RWPE2 (cell line): ENCODE measurements at places on chromosomes 16 and 17.

GRCh38 chr16:78298986-78299385 is 199.5 kb downstream of the WWOX start:
- no peak for DNase-seq

DNA sequence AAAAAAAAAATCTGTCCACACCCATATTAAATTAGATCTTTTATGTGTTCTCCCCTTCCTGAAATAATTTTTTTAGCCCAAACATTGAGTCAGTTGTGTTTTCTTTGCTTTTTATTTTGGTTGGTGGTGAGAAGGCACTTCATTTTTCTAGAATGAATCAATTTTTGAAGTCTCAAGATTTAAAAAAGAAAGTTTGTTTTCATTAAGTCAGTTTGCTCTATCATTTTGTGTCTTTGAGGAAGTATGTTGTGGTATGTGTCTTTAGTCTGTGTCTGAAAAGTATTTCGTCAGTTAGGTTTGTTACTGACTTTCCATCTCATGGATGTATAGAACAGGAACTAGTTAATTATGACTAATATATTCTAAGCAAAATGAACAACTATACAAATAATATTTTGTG is 3.8 kb downstream of the IGF2BP1 start:
- DNase-seq: no peak

DNA sequence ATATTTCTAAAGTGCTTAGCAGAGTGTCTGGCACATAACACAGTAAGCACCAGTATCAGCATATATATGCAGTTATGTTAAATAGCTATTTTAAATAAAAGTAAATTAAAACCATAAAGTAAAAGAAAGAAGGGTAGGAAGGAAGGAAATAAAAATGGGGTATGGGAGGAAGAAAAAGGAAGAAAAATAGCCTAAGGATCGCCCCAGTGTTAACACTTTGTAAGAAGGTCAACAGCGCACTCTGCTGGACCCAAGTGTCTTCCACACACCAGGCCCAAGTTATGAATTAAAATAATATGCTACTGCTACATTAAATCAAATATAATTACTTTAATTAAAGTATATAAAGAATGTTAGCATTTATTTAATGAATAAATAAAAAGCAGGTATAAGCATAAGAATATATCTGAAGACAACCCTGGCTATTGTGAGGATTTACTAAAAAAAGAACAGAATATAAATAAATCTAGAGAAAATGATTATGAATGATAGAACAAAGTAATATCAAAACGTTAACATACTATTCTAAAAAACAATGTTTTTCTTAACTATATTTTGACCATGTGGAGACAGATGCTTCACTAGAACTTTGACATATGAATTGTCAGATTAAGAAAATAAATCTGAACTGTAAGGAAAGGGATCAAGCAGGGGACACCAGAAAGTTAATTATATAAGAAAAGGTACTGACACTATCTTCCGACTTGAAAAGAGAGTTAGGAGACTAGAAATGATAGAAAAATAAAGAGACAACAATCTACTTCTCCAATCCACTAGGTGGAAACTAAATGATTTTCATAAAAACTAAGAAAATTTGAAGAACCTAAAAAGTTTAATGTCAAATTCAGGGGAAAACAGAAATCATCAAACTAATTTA is 25.9 kb downstream of the BRIP1 start:
- no peak for DNase-seq

- DNase-seq: no peak
Measured at GRCh38 chr17:69430488-69430887, 16.0 kb downstream of the MAP2K6 start.

GRCh38 chr16:83441517-83441916 is 366.3 kb upstream of the HSBP1 start:
- DNase-seq: no peak

- DNase-seq: no peak
Measured at GRCh38 chr17:29031488-29031887, 11.5 kb upstream of the PIPOX start.

GRCh38 chr16:2143878-2144485 is 4.4 kb upstream of the RAB26 start:
- peak; percentile 57 for DNase-seq

- no peak for DNase-seq
Measured at GRCh38 chr16:79980650-79981521, 380.3 kb upstream of the MAF start.

DNA sequence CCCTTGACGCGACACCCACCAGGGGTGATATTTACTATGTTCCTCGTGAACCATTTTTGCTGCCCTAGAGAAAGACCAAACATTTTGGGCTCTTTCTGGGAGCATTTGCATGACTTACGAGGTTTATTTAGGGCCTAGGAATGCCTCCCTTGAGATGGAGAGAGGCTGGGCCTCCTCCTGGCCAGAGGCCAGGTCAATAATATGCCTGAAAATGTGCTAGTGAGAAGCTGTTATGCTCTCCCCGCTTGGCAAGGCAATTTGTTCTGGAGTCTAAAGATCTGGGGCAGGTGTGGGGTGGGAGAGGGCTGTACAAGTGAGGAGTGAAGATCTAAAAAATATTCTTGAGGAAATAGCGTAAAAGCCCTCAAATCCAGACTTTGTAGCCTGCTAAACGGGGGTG is 587.3 kb upstream of the CDH5 start:
- no peak for DNase-seq

- no peak for DNase-seq
Measured at GRCh38 chr17:5629128-5629527, 44.8 kb upstream of the NLRP1 start.

DNA sequence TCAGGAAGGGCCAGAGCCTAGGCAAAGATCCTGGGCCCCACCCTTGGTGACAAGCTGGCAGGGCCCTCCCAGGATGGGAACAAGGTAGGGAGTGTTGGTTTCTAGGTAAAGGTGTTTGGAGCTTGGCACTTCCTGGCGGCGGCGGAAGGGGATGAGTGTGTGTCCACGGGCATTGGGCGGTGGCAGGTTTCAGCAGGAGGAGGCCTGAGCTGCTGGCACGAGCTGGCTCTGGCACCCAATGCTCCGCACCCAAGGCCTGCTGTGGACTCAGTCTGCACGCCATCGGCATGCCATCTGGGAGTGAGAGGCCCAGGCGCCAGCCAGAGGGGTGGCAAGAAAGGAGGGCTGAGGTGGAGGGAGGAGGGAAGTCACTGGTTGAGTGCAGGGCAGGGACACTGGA is 46.9 kb upstream of the TAC4 start:
- DNase-seq: no peak

DNA sequence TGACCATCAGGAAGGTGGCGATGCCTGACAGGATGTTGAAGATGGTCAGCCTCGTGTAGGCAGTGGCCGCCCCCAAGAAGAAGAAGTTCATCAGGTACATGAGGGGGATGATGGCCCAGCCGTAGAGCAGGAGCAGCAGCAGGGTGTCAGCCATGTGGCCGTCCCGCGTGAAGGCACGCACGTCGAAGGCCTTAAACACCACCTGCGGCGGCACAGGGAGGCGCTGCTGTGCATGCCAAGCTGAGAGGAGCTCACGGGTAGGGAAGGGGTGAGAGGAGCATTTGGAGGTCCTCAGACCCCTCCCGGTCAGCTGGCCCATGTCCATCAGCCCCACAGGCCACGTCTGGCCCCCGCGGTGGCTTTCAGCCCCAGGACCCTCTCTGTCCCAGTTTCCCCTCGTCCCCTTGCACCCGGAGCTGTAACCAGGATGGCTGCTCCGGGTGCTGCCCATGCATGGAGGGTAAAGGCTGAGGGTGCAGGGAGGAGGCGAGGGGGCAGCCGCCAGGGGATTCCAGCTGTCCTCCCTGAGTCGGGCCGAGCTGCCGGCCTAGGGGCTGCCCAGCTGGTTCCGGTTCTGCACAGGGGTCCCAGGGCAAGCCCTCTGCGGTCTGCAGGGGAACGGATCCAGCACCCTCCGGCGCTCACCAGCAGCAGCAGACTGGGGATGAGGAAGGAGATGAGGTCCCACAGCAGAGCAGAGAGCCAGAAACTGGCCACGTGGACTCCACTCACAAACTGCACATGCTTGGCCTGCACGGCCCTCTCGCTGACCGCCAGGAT is 17.1 kb upstream of the RNPS1 start:
- DNase-seq: no peak

GRCh38 chr17:74281799-74282198 is 7.8 kb downstream of the DNAI2 start:
- no peak for DNase-seq
